ENCODE measurements at places on chromosomes 3 and 15.

- DNase-seq, result no peak
These were observed 111.7 kb downstream of the CHSY1 start for GRCh38 chr15:101139986-101140696.

- DNase-seq, result peak; percentile 98
These were observed 52.4 kb downstream of the IL1RAP start for GRCh38 chr3:190566043-190566933.

- DNase-seq, result no peak
These were observed 63.5 kb downstream of the ITGB5 start for GRCh38 chr3:124823648-124824047.

DNA sequence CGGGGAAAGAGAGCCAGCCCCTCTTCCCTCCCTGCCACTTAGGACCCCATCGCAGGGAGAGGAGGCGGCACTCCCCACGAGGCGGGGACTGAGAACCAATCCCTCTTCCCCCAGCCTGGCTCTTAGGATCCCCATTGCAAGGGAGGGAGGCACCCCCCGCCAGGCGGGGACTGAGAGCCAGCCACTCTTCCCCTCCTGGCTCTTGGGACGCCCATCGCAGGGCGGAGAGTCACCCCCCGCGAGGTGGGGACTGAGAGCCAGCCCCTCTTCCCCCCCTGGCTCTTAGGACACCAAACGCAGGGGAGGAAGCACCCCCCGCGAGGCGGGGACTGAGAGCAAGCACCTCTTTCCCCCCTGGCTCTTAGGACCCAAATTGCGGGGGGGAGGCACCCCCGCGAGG, 34.2 kb upstream of the SSUH2 start:
- DNase-seq, result no peak

DNA sequence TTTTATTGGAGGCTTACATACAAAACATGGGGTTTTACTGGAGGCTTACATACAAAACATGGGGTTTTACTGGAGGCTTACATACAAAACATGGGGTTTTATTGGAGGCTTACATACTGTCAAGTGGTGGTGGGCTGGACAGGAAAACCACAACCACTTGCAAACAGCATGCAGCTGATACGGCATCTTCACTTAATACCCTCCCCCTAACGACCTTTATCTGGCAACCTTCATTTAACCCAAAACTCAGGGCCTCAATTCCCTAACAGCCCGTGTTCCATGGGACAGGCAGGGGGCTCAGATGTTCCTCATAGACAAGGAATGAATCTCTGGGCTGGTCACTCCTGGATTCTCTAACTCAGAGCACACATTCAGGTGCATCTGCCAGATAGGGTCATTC, 137.1 kb downstream of the CD47 start:
- DNase-seq, result no peak

- no peak for DNase-seq
These were observed 90.2 kb downstream of the RYR3 start for GRCh38 chr15:33400941-33401340.

DNA sequence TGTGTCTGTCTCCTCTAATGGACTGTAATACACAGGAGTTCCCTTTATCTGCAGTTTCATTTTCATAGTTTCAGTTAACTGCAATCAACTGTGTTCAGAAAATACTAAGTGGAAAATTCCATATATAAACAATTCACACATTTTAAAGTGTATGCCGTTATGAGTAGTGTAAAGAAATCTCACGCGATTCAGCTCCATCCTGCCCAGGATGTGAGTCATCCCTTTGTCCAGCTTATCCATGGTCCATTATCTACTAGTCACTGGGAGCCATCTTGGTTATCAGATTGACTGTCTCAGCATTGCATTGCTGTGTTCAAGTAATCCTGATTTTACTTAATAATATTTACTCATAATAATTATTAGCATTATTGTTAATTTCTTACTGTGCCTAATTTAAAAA, 14.5 kb downstream of the ZPLD1 start:
- no peak for DNase-seq

DNA sequence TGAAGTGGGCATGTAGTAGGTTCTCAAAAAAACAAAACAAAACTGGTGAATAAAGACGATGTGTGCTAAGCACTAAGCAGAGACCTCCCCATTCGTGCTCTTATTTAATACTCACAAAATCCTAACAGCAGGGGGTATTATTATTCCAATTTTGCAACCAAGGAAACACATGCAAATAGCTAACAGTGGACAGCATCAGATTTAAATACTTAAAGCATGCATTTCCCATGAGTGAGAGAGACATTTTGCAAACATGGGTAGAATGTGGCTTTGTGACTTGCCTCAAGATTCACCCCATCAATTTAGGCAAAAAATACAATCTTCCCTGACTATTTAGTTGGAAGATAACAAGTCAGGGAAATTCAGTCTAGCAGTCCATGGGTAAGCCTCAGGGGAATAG, 946.2 kb upstream of the CFAP20DC start:
- DNase-seq, result no peak

- no peak for DNase-seq
These were observed 10.9 kb downstream of the CA12 start for GRCh38 chr15:63370764-63371163.

DNA sequence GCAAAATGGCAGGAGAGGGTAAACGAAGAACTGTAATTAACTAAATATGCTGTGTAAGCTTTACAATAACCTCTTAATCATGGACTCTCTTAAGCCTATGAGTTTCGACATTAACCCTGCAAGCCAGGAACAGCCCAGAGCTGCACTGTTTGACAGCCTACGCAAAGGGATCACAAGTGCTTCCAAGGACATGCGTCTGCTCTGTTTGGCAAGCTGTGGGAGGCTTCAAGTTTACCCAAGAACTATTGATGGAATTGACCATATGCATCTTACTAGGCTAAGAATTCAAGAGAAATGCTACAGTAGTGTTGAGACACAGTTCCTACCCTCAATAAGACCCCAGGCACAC, 66.0 kb downstream of the PDZRN3 start:
- DNase-seq, result no peak

GRCh38 chr3:42340466-42340865, 69.9 kb downstream of the LYZL4 start:
- no peak for DNase-seq

DNA sequence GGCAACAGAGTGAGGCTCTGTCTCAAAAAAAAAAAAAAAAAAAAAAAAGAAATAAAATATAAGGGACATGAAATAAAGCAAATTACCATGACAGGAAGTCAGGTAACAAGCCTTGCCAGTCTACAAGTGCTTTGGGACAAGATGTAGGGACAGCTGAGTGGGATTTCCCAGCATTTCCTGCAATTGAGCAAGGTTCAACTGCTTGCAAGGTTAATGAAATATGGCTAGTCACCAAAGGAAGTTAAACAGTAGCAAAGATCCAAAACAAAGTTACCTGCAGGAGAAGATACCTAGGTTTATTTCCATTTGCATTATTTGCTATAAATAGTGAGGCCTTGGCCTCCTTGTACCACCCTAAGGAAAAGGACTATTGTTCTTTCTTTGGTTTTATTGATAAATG, 22.3 kb upstream of the CNOT10 start:
- DNase-seq, result no peak

DNA sequence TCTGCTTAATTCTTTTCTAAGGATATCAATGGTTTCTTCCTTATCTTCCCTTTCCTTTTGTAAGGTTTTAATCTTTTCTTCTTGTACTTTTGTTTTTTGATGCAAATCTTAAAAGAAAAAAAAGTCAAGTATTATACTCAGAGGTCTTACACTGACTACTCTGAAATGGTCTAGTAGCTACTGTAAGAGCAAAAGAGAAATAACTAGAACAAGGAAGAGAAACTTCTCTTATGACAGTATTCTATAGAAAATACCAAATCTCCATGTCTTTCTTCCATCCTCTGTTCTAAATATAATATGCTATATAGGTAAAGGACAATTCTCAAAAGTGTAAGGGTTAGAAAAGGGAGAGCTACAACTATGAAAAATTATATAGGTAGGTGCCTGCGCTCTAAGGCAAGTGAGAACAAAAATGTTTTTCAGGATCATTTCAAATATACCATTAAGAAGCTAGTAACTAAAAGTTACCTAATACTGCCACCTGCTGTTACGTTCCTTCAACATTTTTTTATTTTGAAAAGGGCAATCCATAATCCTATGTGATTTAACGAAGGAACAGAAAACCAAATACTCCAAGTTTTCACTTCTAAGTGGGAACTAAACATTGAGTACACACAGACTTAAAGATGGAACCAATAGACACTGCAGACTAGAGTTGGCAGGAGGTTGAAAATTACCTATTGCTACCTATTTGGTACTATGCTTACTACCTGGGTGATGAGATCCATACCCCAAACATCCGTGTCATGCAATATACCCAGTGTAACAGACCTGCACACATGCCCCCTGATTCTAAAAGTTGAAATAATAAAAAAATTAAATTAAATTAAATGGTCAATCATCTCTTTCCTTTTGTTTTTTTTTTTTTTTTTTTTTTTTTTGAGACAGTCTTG, 36.7 kb downstream of the CIP2A start:
- peak; percentile 75 for DNase-seq

GRCh38 chr15:29596266-29596665, 226.0 kb downstream of the TJP1 start:
- peak; percentile 44 for DNase-seq

GRCh38 chr3:148513096-148513543, 184.6 kb upstream of the AGTR1 start:
- peak; percentile 17 for DNase-seq

DNA sequence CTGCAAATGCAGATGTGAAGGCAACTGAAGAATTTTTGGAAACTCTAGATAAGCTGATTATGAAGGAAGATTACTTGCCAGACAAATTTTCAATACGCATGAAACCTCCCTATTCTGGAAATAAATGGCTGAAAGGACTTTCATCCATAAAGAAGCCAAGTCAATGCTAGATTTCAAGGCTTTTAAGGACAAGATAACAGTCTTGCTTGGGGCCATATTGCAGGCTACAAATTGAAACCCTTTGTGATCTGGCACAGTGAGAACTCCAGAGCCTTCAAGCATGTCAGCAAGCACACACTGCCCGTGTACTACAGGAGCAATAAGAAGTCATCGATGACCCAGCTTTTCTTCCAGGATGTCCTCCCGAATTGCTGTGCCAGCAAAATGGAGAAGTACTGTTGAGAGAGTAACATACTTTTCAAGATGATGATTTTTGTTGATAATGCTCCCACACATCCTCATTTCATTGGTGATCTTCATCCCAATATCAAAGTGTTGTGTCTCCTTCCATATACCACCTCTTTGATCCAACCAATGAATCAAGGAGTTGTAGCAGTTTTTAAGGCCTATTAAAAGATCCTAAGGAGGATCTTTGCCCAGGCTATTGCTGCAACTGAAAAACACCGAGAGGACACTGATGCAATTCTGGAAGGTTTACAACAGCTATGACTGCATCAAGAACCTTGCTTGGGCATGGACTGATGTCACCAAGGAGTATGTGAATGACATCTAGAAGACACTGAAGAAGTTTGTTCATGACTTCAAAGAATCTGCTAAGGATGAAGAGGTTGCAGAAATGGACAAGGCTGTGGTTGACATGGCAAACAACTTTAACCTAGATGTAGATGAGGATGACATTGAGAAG, 20.3 kb downstream of the CALML4 start:
- DNase-seq, result no peak

GRCh38 chr15:92974183-92974915, 74.2 kb downstream of the CHD2 start:
- DNase-seq, result no peak

DNA sequence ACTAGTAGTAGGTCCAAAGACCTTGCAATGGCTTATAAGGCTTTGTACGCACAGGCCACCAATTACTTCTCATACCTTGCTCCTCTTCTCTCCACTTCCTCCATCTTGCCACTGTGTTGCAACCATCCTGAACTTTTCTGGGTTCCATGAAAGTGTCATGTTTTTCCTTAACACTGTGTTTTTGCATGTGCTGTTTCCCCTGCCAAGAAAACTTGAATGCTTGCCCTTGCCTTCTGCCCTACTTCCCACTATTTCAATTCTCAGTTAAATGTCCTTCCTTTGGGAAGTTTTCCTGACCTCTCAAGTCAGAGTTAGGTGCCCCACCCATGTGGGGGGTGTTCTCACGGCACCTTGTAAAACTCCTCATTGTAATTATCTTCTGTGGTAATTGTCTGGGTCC, 182.8 kb downstream of the THRB start:
- no peak for DNase-seq

DNA sequence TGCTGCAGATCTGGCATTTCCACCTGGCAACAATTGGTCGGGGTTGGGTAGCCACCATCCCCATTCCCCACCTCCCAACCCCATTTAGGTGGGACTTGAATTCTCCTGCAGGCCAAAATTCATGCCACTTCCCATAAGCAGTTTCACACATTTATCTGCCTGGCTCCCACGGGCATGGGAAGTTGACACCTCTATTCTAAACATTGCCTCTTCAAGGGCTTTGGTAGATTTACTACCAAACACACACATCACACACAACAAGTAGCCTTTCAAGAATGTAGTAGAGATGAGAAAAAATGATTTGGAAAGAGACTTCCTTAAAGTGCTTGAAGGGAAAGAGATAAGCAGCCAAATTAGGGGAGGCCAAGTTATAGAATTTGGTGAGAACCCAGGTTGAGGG, 30.9 kb downstream of the ZBTB38 start:
- DNase-seq, result no peak

- no peak for DNase-seq
These were observed 425.8 kb upstream of the MDFIC2 start for GRCh38 chr3:70738291-70738681.

- no peak for DNase-seq
These were observed 322.9 kb downstream of the RORA start for GRCh38 chr15:60906146-60906674.

- peak; percentile 80 for DNase-seq
These were observed at the start of gene USF3 for GRCh38 chr3:113695786-113696645. Gene USF3 (minus strand): TSS chr3:113696642. CDS start chr3:113674878, 21,764 bp downstream.

DNA sequence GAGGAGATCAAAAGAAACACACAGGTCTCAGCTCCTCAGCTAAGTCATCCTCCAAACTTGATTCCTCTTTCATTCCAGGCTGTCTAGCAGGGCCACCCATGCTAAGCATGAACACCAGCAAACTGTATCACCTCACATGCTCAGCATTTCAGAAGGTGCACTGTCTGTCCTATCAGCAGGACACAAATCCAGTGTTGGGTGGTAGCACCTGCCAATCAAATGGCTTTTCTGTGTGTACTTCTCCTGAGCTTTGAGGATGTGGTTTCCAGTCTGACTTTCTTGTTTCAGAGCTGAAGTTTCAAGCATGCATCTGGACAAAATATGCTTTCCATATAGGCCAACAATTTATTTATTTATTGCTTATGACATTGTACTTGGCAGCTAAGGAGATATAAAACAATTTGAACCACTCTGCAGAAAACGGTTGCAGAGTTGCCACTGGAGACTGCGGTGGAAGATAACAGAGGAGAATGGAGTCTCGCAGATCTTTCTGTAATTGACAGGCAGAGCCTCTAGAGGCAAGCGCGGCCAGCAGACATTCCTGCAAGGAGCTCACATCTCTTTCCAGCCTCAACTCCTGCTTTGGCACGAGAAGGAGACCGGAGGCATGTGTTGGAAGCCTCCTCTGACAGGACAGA, 167.1 kb upstream of the WNT5A start:
- peak; percentile 16 for DNase-seq
